ENCODE measurements at places on chromosomes 4 and X.

DNA sequence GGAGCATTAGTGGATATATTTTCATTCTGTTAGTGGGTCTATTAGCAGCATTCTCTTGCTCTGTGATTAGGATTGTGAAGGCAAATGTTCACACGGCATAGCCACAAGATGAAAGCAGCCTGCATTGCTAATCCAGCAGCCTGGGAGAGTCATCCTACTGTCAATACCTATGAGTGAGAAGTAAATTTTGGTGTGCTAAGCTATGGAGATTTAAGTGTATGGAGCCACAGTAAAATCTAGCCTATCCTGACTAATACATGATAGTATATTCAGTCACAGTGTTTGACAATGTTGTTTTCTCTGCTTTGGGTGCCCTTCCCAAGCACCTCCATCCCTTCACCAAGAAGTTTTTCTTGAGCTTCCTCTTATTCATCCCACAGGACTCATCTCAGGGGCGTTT is 47.2 kb upstream of the TMPRSS11F start:
- no peak for DNase-seq

DNA sequence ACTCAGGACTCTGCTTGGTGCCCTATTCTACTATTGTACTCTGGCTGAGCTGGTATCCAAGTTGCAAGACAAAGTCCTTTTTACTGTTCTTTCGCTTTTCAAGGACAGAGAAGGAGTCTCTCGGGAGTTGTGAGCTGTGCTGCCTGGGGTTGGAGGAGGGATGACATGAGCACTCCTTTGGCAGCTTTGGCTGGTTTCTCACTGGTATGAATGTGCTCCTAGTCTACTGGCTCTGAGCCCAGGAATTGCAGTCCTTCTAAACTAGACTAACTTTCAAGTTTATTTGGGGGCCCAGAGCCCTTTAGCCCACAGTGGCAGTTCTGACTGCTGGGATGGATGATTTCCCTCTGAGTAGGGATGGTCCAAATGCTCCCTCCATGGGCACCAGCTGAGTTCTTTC is 997.1 kb downstream of the RAB28 start:
- DNase-seq: no peak

- no peak for DNase-seq
Measured at GRCh38 chr4:121789455-121789854, 11.7 kb upstream of the EXOSC9 start.

DNA sequence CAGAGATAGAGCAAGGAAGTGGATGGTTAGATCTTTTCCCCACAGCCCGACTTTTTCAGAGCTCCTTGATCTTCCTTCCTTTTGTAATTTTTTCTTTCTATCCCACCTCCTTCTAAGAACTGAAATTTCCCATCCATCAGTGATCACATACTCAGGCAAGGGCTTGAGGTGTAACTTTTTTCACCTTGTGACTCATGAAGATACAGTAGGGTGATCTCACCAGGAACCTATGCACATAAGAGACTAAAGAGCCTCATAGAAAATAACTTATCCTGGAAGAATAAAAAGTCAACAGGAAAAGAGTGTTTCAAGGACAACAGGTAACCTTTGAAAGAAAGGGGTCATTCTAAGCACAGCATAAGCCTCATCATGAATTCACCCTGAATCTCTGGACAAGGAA is 131.2 kb upstream of the HCCS start:
- no peak for DNase-seq

GRCh38 chr4:141346144-141346543 is 125.4 kb downstream of the ZNF330 start:
- DNase-seq: no peak

GRCh38 chr4:112523764-112524505 is 8.0 kb upstream of the NEUROG2 start:
- no peak for DNase-seq

- no peak for DNase-seq
Measured at GRCh38 chrX:153669901-153670731, 3.5 kb downstream of the PNCK start.

- no peak for DNase-seq
Measured at GRCh38 chr4:5517372-5517771, 191.0 kb downstream of the EVC2 start.

DNA sequence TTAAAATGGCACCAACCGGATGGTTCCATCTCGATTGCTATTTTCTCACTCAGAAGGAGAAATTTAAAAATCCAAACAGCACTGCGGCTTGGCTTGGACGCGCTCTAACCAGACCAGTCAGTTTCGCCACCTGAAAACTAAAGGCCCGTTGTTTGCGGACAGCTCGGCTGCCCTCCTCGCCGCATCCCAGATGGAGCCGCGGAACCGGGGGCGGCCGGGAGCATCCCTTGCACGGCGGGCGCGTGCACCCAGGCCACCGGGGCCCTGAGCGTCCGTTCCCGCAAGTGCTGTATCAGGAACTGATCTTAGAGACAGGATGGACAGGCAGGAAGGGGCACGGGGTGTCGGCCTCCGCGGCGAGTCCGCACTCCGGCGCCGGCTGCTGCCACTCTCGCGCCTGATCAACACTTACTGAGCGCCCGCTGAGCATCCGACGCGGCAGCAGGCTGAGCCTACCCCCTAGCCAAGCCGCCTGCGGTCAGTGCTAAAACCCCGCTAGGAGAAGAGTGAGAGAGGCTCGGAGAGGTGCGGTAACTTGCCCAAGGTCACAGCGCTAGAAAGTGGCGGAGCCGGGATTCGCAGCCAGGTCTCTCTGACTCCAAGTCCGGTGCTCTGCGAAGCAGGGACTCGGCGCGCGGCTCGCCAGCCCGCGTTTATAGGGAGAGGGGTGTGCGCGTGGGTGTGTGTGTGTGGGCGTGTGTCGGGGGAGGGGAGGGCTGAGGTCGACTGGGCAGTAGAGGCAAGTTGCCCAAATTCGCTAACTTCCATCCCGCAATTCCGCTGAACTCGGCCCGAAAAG is at the start of gene CITED1:
CITED1 (minus strand) TSS at position 629 of the 799 bp plus-strand sequence. CDS start 3,045 bp downstream, outside the sequence.
- no peak for DNase-seq

DNA sequence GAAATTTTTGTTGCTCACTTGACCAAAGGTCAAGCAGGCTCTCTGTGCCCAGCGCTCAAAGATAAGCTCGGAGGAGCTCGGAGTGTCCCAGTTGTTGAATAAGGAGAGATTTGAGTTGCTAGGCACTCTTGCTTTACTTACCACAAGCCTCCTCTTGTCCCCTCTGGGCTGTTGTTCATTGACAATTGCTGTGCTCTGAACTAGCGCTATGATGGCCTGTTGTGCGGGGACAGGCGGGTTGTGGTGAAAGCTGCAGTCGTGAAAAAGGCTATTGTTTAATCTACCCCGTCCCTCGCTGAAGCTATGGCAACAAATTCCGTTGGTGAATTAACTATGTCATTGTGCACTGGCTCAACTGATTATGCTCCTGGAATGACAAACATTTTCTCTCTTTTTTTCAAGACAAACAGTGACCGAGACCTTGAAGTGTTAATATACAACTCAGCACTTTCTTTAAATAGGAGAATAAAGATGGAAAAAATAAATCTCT is 21.0 kb upstream of the POLA1 start:
- DNase-seq: no peak

DNA sequence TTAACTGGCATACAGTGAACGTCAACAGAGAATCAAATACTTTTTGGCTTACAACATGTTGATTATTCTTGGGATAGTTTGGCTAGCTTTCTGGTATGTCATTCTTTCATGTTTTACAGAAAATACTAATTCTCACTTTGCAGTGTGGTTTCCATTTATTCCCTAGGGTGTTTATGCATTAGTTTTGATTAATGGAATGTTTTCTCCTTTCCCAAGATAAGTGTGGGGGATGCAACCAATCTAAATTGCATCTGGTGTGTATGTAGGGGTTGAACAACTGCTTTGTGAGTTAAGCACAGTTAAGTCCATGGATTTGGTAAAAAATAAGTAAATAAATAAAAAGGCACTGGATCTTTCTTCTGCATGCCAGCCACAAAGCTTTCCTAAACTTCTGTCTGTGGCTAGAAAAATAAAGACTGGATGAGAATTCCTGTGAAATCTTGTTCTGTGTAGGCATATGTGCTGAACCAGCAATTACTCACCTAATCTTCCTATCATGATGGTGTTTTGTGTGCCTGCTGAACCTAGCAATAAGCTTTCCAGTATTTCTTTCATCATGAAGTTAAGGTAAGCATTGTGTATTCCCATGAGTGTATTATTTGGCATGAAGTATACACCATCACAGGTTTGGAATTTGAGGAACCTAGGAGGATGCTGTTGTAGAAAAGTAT is 50.6 kb upstream of the TENM3 start:
- DNase-seq: no peak

GRCh38 chr4:94516067-94516466 is 64.3 kb downstream of the PDLIM5 start:
- no peak for DNase-seq

DNA sequence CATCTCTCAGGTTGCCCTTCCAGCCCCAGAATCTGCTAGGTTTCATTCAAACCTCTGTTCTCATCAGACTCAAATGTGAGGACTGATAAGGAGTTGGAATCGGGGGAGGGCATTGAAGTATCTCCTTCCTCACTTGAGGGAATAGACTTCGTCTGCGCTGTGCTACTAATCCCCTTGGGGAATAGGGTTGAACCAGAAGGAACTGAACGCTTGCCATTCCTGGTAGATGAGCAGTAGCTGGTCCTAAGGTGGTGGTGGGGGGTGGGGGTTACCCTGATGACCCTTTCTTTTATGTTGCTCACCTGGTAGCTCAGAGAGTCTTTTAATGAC is 692 bp upstream of the SLC9A7 start:
- DNase-seq: no peak

- DNase-seq: no peak
Measured at GRCh38 chr4:48067536-48067935, 51.0 kb downstream of the NIPAL1 start.

GRCh38 chr4:150888217-150888616 is 126.9 kb downstream of the LRBA start:
- DNase-seq: no peak

DNA sequence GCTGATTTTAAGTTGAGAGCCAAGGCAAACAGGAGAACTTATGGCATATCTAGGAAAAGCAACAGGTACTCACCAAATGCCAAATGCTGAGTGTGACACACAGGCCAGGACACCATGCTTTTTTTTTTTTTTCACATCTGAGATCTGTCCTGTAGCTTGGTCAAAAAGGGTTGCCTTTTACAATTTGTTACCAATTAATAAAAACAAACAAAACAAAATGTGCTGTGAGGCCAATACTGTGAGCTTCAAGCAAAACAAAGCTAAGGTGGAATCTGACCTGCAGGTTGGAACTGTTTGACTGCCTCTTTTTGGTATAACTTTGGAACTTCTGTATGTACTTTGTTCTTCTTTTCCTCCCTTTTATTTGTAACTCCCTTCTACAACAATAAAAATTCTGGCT is 548.5 kb upstream of the IGFBP7 start:
- DNase-seq: no peak

DNA sequence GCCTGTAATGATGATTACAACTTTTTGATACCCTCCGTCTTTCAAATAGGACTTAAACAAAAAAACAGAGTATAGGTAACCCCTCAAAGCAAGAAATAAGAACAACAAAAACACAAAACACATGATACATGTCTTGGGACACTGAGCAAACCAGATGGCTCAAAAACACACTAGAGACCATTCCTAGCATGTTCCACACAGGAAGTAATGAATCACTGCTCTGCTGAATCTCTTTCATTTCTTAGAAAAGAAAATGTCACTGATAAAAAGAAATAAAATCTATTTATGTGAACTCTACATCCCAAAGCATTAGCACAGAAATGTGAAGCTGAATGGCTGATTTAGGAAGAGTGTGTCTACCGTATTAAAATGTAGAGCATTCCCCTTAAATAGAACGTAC is 134.5 kb upstream of the IL15 start:
- DNase-seq: no peak

GRCh38 chr4:25022766-25023165 is 8.0 kb downstream of the LGI2 start:
- no peak for DNase-seq

DNA sequence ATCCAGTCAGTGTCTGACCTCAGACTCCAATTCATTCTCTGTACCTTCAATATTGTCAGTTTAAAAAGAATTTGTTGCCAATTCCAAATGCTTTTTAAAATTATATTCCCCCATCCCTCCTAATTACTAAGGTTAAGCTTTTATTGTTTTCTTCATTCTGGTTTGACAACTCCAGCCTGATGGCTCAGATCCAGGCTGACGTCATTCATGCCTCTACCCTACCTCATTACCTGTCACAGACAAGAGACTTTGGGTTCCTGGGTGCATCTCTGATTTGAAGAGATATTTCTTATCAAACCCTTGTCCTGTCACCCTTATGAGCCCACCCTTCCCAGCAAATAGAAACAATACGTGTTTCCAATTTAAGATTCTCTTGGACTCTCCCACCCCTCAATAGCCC is 300.2 kb upstream of the CLNK start:
- no peak for DNase-seq

GRCh38 chrX:153972368-153973126 is at the start of gene TMEM187:
TMEM187 (plus strand) TSS chrX:153972754; CDS start chrX:153982063, 9,309 bp downstream.
- no peak for DNase-seq

GRCh38 chr4:99683895-99684294 is 26.3 kb upstream of the C4orf54 start:
- DNase-seq: no peak

- no peak for DNase-seq
Measured at GRCh38 chr4:10343656-10344055, 113.6 kb downstream of the ZNF518B start.

DNA sequence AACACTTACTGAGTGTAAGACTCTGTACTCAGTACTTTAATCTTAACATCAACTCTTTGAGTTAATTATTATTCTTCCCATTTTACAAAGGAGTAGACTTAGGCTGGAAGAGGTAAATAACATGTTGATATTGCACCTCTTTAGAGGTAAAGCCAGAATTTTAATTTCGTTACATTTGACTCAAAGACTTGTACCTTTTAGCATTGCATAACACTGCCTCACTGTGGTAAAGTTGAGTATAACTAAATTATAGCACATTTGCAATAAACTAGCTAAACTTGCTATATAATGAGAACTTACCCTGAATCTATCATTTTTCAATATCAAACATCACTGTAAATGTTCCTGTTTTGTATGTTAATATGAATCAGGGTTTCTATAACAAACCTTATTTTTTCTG is 218.5 kb downstream of the PRR32 start:
- DNase-seq: no peak

DNA sequence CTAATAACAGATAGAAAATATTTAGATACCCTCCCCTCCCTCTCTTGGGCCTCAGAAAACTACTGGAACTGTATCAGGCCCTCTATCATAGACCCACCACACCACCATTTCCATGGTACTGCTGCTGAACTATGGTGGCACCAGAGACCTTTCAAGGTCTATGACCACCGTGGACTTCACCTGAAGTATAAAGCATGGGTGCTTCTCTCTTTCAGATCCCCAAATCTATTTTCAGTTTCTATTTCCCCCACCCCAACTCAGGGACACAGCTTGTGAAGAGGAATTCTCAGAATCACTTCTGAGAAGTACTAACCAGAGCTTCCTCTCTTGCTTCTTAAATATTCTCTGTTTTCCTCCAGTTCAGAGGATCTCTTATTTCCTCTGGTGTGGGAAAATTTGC is 840.8 kb upstream of the HTR2C start:
- DNase-seq: no peak

DNA sequence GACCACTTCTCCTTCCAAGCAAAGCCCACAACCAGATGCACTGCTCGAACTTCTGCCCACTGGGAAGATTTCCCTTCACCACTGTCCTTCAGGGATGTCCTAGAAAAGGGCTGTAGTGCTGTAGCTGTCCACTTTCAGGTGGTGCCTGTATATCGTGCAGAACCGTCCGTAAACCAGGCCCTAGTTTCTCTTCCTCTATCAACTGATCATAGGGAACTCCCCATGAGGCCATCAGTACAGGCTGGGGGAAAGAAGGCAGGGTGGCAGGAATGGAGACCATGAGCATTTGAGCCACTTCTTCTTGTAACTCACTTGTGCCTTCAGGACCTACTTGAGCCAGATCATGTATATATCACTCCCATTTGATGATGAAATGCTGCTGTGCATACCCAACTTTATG is 57.3 kb upstream of the FAM9B start:
- DNase-seq: no peak

Data from AG09309 (cell line).